Kidney (tissue), 22 donors: ENCODE measurements at places on chromosomes 7 and 10. TPM values are rescaled to one million over a fixed set of nuclear protein-coding genes. Genes with fewer than 3 reads are reported as not detected.

DNA sequence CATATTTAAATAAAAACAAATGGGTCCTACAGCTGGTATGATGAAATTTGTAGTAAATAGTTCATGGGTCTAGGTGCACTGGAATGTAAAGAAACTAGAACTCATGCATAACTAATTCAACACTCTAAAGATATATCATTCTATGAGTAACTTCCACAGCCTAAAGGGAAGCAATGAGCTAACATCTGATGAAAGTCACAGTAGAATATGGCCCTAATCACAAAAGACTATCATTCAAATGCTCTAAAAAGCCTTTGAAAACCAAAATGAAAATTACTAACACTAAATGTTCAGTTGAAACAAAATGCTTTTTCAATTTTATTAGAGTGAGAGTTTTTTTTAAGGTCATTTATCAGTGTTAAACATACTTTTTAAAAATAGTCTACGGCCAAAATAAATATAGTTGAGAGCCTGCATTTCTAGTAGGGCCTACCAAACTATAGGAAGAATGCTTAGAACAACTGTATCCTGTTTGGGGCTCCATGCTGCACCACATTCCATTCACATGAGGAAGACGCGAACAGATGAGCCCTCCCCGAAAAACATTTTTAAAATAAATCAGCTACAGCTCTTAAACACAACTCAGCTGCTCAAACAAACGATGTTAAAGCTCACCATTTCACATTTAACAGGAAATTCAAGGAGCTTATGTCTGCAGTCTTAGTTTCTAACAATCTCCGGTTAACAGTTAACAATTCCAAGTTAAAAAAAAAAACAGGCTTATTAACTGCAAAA lies 134.5 kb downstream of the NRBF2 start:
- DNase-seq = peak; percentile 61

DNA sequence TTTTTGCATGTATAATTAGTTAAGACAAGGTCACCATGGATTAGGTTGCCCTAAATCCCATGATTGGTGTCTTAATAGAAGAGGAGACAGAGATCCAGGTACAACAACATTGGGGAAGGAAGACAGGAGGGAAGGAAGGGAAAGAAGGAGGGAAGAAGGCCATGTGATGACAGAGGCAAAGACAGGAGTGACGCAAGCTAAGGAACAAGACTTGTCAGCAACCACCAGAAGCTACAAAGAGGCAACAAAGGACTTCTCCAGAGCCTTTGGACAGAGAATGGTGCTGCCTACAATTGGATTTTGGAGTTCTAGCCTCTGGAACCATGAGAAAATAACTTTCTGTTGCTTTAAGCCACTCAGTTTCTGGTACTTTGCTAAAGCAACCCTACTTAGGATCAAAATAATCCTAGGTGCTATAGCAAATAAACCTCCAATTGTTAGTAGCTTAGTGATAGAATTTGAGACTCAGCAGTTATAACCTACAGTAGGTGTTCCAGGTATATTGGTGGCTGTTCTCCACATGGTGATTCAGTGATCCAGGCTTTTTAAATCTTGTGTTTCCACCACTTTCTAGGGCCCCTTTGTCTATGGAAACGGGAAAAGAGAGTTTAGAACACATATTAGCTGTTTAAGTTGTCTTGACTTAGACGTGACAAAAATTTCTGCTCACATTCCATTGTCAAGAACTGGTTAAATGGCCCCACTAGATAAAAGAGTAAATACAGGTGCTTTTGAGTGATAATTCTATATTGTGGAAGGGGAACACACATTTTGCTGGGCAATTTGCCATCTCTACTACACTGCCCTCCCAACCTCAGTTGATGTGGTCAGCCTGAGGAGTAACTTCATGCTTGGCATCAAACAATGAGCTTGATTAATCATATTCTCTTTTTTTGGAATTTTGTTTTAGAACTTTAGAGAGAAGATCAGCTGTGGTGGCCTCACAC lies 70.5 kb upstream of the SP4 start:
- no peak for DNase-seq

AKR1E2 gene
- 5.8 TPM for total RNA-seq

OPN4 gene
- not detected for total RNA-seq

DNA sequence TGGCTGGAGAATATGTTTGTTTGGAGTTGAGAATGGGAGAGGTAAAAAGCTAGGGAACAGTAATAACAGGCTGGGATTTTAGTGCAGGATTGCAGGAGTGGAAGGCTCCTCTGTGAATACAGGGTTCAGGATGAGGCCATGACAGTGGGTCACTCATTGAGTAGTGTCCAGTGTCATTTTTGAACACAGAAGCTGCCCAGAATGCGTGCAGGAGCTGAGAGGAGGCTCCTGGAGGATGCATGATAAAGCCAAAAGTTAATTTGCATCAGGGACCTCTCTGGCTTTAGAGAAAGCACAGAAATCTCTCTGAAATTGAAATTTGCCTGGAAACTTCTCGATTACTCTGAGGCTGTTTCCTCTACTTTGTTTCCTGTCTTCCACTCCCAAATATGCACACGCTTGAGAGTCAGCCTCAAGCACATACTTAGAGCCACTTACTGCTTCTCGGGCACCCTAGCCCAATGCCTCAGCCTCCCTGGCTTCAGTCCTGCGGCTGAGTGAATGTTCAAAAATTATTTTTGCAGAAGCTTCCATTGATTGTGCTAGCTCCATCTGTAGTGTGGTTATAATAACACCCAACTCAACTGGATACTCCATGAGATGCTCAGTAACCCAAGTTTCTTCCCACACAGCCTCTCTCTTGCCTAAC lies 1.8 kb upstream of the GALNT17 start:
- no peak for DNase-seq

GRCh38 chr7:94060752-94061151 lies 56.6 kb upstream of the BET1 start:
- peak; percentile 85 for DNase-seq

- DNase-seq = no peak
Observed at GRCh38 chr10:5477948-5478693, 21.2 kb downstream of the CALML5 start.

CALML5 gene
- total RNA-seq = not detected

NACAD gene
- total RNA-seq = 4.2 TPM

- DNase-seq = peak; percentile 75
Observed at GRCh38 chr7:29090836-29091601, 55.3 kb downstream of the CPVL start.

DNA sequence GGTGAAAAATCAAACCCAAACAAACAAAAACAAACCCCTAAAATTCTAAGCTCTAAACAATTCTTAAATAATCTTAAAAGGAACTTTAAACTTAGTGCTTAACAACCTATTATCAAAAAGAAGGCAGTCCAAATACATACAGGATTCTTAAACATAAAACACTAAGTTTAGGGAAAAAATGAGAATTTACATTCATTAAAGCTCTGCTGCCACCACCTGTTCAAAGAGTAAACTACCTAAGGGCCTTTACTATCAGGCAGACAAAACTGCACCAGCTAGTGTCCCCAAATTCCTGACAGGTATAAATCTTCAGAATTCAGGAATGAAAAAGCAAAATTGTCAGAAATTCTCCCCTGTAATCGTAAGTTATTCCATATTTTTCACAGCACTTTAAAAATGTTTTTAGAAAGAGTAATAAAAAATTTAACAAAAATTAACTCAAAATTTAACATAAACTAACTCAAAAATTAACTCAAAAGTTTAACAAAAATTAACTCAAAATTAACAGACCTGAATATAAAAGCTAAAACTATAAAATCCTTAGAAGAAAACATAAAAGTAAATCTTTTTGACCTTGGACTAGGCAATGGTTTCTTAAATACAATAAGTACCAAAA lies 55.1 kb downstream of the PDZD8 start:
- no peak for DNase-seq

TMEM178B gene
- total RNA-seq = 20.0 TPM

SEMA3D gene
- 17.5 TPM for total RNA-seq

AMPH gene
- 1.2 TPM for total RNA-seq

OPALIN gene
- total RNA-seq = not detected

DNA sequence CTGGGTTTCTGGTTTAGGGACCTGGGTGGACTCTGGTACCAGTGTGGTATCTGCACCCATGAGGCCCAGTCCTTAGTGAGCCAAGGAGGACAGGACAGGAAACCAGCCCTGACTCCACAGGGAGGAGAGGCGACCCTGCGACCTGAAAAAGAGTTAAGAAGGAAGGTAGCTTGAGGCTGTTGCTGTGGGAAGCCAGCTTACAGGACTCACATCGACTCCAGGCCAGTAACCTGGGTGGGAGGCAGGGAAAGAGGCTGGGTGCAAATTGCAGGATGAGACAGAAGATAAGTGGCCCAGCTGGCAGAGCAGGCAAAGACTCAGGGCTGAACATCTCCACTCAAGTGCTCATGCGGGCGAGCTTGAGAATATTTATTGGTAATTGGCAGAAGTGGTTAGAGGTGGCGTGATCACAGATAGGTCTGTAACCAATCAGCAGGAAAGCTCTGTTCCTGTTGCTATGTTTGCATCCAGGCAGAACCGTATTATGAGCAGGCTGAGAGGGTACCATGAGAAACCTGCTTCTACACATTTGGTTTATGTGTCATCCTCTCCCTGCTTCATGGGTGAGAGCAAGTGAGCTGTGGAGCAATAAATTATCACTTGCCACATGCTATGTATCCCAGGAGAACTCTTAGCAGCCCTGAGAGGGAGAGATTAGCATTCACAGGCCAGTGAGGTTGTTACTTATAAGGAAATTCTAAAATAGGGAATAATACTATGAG lies 11.0 kb downstream of the TLL2 start:
- peak; percentile 48 for DNase-seq

DNA sequence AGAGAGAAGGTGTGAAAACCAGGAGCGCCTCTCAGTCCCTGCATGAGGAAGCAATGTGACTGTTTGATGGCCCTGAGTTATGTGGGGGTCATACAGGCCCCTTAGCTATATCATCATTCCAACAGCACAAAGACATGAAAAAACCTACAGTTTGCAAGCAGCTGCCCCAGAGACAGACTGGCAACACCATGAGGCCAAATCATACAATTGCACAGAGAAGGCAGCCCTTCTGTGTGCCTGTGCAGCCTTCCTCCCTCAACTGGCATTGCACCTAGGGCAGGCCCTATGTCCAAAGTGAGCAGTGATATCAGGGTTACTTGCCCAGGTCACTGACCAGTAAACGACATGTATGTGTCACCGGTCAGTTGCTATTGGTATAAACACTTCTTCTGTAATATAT lies 41.6 kb downstream of the GPRIN2 start:
- DNase-seq = no peak

GRCh38 chr10:31687663-31688482 lies 240.8 kb downstream of the ARHGAP12 start:
- DNase-seq = no peak

- no peak for DNase-seq
Observed at GRCh38 chr10:13915710-13916109, 328.9 kb downstream of the PRPF18 start.

DNA sequence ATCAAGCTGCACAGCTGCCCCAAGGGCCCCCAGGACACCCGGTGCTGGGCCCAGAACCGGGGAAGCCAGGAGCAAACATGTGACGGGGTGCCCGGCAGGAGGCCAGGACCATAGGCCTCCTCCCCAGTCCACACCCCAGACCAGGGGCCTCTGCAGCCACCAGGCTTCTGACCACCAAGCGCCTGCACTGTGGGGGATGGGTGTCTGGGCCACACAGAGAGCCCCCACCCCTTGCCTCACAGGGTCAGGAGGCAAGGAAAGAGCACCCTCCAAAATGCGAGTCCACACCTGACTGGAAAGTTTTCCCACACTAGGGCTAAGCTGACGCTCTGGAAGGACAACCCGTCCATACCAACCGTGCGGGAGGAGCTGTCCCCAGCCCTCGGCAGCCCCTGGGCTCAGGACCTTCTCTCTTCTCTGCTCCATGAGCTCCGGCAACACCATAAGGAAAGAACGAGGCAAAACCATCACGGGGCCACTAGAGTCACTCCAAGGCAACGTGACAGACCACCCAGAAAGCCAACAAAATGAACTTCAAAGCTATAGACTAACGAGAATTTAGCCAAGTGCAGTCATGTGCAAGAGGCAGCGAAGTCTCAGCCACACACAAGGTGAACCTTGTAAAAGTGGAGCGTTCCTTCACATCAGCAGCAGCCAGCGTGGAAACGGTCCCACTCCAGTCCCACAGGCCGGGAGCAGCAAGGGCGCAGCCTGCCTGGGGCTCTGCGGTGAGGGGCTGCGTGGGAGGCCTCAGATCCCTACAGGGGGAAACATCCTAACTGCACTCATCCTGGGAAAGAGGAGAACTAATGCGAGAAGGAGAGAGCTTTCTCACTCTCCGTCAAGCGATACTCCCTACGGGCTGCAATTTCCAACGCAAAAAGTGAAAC lies 5.1 kb downstream of the STK32C start:
- DNase-seq = peak; percentile 40

FBXO24 gene
- total RNA-seq = 0.60 TPM

GRCh38 chr7:94394437-94395140 lies at the start of gene COL1A2:
TSS of gene COL1A2 (plus strand) at chr7:94394895. CDS start at chr7:94395032, 137 bp downstream.
- peak; percentile 77 for DNase-seq

GRCh38 chr10:35986756-35987502 lies 344.8 kb upstream of the FZD8 start:
- no peak for DNase-seq

SH2D4B gene
- 0.09 TPM for total RNA-seq

UNCX gene
- total RNA-seq = 2.0 TPM

DNA sequence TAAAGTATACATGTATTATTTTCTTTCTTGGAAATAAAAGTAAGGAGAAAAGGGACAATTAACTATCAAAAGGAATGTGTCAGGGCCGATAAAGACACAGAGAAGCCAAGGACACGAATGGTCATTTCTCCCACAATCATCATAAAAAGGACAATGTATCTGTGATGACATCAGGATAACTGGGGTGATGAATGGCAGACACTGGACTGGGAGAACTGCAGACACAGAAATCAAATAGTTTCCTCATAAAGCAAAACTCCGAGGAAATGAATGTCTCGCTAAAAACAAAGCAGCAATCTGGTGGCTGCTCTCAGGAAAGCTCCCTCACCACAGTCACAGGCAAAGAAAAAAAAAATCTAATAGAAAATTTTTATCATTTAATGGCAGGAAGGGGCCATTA lies 69.3 kb upstream of the NPY start:
- no peak for DNase-seq

- DNase-seq = no peak
Observed at GRCh38 chr7:130917669-130918128, 183.7 kb upstream of the KLF14 start.

GLI3 gene
- 11.1 TPM for total RNA-seq

TMEM273 gene
- 16.8 TPM for total RNA-seq

GRCh38 chr7:128858380-128859231 lies 4.0 kb upstream of the ATP6V1F start:
- DNase-seq = no peak

DLX5 gene
- total RNA-seq = 0.82 TPM
